ENCODE measurements at places on chromosomes 4 and X.

GRCh38 chr4:105556206-105556605 is 3.8 kb downstream of the ARHGEF38 start:
- DNase-seq: no peak

DNA sequence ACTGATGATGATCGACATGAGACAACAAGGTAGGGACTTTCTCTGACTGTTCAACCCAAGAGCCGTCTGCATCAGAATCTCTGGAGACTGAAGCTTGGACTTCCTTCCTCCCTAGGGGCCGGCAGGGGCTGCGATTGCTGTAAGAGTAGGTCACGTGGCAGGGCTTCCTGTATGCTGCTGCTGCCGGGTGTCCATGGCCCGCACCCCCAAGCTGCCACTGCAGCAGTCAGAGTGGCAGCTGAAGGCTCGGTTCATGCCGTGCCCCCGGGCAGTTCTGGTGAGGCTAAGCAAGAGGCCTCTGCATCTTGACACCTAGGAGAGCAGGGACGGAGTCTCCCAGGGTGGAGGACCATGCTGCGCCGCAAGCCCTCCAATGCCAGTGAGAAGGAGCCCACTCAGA is at the start of gene SASH3:
Gene SASH3, plus strand, starts transcription at position 203 of the 400 bp plus-strand sequence. Its CDS starts 149 bp downstream, at position 352.
- no peak for DNase-seq

GRCh38 chr4:138961129-138961528 is 54.5 kb upstream of the NOCT start:
- no peak for DNase-seq

- DNase-seq: no peak
Observed at GRCh38 chr4:70996018-70996360, 2.5 kb downstream of the DCK start.

- no peak for DNase-seq
Observed at GRCh38 chr4:100913685-100914084, 395.9 kb upstream of the EMCN start.

DNA sequence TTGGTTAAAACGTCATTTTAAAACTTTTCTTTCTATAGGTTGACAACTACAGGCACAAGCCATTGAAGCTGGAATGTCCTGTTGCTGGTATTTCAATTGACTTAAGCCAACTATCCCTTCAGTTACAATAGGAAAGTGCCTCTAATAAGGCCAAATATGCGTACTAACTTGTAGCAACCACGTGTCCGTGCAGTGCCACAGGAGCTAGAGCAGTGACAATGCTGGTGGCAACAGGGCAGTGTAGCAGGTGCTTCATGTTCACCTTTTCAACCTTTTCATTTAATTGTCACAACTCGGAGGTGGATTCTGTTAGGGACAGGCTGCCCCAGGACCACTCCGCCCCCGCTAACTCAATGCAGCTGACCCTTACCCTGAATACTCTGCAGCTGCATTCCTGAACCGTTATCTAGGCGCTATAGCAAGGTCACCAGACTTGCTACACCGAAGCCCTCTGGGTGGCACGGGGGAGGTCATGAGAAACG is 37.7 kb downstream of the ERVMER34-1 start:
- no peak for DNase-seq

DNA sequence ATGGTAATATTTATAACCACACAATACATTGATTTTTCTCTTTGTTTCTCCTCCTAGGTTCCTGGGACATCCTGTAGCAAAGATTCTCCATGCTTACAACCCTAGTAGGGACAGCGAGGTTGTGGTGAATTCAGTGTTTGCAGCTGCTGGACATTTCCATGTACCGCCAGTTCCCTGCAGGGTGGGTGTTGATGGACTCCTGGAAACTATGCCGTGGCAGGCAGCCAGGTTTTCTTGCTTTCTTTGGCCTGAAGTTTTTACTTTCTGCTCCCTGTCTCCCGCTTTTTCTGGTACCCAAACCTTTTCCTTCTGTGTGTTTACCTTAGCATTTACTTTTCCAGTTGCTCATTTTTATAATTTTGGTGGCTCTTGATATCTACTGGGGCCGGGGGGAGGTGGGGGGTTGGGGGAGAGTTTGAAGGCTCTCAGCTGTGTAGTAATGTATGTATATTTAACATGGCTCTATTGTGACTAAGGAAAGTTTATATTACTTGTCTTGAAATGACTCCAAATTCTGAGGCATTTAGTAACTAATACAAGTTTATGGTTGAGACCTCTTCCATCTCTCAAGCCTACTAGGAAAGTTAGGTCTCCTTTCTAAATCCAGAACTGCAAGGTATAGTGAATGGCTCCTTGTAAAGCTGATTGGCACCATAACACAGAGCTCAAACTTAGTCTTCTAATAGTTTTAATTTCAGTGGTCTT is 89.7 kb downstream of the TMEM131L start:
- peak; percentile 96 for DNase-seq

DNA sequence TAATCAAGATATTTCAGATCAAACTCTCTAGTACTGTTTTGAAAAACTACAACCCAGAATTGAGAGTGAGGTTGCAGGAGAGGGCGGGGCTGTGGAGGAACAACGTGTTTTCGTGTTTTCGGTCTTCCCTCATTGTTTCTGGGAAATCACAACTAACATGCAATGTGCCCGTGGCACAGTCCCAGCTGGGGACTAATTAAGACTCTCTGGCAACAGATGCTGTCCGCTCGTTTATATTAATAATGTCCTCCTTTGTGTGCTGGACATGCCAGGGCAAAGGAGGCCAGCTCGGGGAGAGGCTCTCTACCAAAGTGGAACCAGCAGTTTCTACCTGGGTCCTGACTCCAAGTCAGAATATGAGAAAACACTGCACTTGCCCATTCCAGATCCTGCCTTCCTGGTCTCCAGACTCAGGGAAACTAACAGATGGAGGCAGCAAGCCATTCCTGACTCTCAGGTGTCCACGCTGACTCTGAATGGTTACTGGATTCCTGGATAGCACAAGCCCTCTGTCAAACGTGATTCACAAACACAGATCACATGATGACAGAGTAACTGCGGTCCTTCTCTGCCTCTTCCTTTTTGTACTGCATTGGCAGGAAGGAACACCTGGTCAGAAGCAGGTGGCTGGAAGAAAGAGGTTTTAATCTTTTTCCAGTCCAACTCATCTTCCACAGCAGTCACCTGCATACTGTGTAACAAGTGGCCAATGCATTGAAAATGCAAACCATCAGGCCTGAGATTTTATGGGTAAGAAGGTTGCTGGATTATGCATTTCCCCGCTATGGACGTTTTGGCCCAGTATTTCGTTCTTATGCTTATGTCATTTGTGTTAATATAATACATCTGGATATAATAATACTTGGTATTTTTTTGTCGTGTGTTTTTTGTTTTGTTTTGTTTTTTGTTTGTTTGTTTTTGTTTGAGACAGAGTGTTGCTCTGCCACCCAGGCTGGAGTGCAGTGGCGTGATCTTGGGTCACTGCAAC is 65.0 kb downstream of the COQ2 start:
- no peak for DNase-seq

GRCh38 chr4:126328914-126329313 is 1014.2 kb downstream of the FAT4 start:
- peak; percentile 27 for DNase-seq

DNA sequence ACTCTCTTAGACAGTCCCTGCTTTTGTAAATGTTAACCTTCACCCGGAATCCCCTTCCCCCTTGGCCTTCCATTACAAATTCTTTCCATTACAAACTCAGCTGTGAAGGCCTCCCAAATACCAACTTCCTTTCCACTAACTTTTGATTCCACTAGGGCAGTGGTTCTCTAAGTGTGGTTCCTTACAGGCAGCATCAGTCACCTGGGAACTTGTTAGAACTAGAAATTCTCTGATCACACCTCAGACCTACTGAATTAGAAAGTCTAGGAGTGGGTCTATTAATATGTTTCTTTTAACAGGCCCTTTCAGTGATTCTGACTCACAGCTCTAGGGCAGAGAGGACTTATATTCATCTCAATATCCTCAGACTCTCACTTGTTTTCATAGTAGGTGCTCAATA is 19.0 kb upstream of the MRPL1 start:
- DNase-seq: no peak

GRCh38 chr4:34183926-34184325 is 2060.4 kb downstream of the ARAP2 start:
- no peak for DNase-seq

DNA sequence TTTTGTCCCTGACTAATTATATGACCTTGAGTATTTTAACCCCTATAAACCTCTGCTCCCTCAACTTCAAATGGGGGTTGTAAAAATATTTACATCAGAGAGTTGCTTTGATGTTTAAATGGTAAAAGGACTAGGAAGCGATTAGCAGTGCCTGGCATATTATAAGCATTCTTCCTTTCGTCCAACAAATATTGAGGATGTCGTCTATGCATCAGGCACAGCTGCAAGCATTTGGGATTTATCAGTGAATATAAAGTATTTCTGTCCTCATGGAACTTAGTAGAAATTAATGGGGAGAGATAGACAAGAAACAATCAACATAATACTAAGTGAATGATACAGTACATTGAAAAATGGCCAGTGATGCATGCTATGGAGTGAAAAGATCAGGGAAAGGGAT is 115.5 kb upstream of the EDNRA start:
- peak; percentile 72 for DNase-seq

- DNase-seq: no peak
Observed at GRCh38 chr4:171727185-171727584, 86.0 kb upstream of the GALNTL6 start.

DNA sequence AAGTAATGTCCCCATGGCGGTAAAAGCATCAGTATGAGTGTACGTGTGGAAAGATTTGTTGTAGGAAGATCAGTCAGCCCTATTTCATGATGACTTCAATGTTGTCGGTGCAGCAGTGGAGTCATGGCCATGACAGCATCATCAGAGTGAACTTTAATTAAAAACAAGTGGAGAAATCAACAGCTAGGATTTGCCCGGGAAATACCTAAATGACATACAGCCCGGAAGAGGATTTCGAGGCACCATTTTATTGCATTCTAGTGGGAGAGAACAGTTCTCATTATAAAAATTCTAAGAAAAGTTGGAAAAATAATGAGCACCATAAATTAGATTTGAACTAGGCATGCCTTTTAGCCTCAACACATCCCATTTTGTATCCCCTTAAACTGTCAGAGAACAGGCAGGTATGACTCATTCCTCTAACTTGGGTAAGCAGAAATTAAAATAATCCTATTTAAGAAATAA is 170.1 kb downstream of the SHROOM3 start:
- DNase-seq: no peak

GRCh38 chr4:104138116-104138515 is 356.6 kb downstream of the CXXC4 start:
- no peak for DNase-seq

GRCh38 chr4:186216465-186217024 is 10.8 kb upstream of the KLKB1 start:
- DNase-seq: peak; percentile 44

DNA sequence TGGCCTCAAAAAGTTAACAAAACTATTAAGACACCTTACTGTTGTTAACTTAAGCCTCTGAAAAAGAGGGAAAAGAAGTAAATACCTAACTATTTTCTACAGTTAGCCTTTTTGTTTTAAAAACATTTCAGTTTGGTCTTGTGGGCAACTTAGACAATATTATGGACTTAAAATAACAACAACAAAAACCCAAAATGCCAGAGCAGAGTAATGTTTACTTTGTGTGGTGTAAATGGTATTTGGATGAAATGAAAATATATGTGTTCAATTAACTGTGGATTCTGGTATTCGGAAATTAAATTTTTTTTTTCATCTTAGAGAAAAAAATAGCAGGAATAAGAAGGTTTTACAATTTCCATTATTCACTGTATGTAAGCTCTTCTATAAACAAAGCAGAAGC is 79.6 kb upstream of the NPNT start:
- no peak for DNase-seq

DNA sequence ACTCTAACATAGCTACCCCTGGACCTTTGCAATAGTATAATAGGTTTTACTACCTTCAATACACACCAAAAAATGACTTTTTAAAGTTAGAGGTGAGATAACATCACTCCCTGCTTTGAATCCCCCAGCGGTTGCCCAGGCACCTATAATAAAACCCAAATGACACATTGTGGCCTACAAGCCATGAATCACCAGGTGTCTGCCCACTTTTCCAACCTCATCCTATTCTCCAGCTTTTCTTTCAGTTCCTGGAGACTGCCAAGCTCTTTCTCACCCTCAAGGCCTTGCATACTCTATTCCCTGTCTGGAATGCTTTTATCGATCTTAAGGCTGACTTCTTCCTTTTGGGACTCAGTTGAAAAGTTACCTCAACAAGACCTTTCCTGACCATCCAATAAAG is 16.4 kb upstream of the PRSS48 start:
- DNase-seq: no peak

DNA sequence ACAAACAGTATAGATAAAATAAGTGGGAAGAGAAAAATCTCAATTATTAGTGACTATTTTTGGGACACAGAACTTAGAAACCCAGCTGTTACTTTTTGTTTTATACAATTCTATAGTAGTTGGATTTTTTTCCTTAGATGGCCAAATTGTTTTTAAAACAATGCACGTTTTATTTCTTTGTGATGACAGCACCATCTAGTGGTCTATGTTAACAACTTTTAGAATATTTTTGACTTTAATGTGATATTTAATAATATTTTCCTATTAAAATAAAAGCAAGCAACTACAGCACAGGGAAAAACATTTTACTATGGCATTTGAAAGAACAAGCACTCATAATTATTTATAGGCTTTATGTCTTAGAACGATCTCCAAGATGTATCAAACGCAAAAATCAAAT is 5.6 kb upstream of the SMIM31 start:
- DNase-seq: peak; percentile 50

DNA sequence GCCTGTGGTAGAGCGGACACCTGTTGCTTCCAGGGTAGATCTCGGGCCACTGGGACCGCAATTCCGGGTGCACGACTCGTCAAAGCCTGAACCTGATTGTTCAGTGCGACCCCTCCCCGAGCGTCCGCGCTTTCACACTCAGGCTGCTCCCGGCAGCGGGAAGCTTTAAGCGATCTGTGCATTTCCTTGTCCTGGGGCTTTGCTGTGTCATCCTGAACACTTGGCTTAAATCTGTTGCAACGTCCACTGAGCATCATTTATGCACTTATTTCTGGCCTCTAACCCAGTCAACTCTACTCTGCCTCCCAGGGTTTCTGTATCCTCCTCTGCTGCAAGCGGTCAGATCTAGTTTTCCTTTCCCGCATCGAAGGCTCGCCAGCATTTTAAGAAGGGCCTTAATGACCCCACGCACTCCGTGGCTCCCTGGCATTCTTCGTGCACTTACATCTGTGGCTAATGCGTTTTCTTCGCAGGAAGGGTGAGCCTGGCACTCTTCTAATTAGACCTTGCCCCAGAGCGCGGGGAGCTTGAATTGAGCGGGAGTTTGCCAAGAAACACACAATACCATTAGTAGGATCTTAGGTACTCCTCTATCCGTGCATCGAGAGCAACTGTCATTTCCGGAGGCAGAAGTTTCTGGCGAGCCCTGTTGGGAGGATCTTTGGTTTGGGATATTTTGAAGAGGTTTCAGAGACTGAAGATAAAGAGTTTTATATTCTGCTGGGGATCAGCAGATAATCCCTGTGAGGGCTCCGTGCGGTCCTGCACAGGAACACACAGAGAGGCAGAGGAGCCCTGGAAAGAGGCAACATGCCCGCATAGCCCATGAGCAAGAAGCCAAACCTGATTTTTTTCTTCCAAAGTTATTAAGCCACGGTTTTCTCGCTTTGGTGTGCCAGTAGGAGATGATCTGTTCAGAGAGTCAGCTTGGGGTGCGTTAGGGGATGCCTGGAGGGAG is 654 bp upstream of the DDIT4L start:
- peak; percentile 35 for DNase-seq

Data from lung (tissue), 17 donors.